Type B pancreatic cell (in vitro differentiated cells): ENCODE measurements at places on chromosomes 6 and 20. TPM values are rescaled to one million over a fixed set of nuclear protein-coding genes. Genes with fewer than 3 reads are reported as not detected.

- DNase-seq = no peak
Observed at GRCh38 chr6:32607263-32607987, 17.8 kb upstream of the HLA-DRB1 start.

Gene SPATS1
- not detected in 2 replicates for total RNA-seq

DNA sequence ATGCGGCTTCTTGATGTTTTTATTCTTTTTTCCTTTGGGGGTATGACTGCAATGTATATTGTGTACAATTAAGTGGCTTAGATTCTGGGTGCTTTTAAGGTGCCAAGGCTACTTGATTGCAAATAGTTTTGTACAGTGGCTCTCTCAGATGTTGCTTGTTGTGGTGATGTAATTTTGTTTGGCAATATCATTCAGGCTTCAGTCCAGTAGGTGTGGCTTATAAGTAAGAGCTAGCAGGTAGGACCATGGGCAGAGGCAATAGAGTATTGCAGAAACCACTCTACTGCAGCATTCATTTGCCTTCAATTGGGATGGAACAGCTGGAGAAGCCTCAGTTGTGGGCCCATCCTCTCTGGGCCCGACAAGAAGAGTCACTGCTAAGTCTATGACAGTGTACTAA is 407.9 kb upstream of the MAN1A1 start:
- DNase-seq = no peak

Gene BMP7
- total RNA-seq = 115 and 287 TPM in 2 replicates

GRCh38 chr6:36610956-36611336 is 16.8 kb downstream of the SRSF3 start:
- no peak for DNase-seq

DNA sequence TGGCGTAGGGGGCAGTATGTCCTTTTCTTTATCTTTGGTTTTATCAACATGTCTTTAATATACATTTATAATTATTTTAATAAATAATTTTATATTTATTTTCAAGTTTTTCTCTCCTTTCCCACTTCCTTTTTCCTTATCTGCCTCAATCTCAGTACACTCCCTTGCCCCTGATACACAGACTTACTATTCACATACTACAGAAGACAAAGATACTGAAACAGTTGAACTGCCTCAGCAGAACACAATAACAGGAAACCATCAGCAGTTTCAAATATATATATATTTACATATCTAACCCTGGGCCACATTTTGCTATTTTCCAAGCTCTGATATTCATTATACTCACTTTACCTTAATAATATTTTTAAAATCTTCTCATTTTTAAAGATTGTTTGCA is 19.8 kb downstream of the IBTK start:
- DNase-seq = no peak

Gene FOXA2
- 17.5 and 21.2 TPM in 2 replicates for total RNA-seq

GRCh38 chr6:7684843-7685242 is 41.1 kb upstream of the BMP6 start:
- no peak for DNase-seq

DNA sequence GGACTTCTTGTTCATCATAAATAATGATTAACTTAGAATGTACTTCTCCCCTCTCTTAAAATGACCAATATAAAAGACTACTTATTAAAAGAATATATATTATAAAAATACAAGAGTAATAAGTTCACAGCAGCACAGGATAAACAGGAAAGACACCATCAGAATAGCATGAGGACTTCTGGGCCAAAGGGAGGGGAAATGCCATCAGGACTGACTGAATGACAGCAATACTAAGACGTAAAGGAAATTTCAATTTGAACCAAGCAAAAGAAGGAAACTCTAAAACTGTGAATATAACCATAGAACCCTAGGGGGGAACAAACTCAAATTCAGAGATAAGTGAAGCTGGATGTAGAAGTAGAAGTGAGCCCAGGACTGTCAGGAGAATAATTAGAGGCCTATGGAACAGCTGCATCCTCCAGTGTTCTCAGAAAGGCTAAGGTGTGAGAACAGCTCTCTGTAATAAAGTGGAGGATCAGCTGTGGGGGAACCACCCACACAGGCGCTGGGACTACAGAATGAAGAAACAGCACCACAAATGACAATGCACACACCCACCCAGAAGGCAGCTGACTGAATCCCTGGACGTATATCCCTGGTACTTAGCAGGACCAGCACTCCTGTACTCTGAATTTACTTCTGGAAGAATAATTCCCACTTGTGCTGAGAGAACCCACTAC is 37.8 kb downstream of the ZHX3 start:
- no peak for DNase-seq

Gene SLC35B3
- 21.5 and 28.8 TPM in 2 replicates for total RNA-seq

Gene RSPO4
- 0.19 and 2.4 TPM in 2 replicates for total RNA-seq

GRCh38 chr6:30260036-30260504 is 46.9 kb upstream of the TRIM26 start:
- DNase-seq = no peak

- no peak for DNase-seq
Observed at GRCh38 chr20:21149344-21149743, 23.5 kb downstream of the KIZ start.

- no peak for DNase-seq
Observed at GRCh38 chr20:4962241-4962855, 39.0 kb downstream of the SLC23A2 start.

GRCh38 chr6:134452906-134453305 is 135.0 kb upstream of the SGK1 start:
- DNase-seq = no peak

Gene HDGFL1
- not detected in 2 replicates for total RNA-seq

DNA sequence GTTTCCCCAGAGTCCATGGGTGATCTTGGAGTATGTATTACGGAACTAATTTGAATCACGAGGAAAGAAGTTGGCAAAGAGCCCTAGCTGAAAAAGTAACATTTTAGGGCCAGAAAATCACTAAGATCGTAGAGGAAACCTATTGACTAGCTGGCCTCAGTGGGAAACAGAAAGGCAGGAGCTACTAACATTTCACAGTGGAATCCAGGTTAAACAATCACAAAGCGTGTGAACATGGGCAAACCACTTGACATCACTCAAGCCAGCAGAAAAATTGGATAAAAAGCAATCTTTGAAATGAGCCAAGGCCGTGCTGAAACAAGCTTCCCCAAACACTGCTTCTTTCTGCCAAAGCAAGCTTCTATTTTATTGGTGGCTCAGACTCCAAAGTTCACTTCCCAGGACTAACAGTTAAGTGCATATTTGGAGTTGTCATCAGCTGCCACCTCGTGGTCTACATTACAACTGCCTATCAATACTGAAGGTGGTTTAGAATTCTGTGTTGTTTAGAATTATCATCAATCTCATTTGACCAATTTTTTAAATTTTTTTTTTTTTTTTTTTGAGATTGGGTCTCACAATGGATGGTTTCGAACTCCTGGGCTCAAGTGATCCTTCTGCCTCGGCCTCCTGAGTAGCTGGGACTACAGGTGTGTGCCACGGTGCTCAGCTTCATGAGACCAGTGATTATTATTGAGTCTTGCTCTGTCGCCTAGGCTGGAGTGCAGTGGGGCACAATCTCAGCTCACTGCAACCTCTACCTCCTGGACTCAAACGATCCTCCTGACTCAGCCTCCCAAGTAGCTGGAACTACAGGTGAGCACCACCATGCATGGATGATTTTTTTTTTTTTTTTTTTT is 10.6 kb downstream of the RPS10 start:
- DNase-seq = no peak
